IMR-90 (cell line): ENCODE measurements at places on chromosomes 16 and 17.

- no peak for DNase-seq
Measured at GRCh38 chr16:22739077-22739476, 74.9 kb upstream of the HS3ST2 start.

GRCh38 chr16:75087375-75087979, 29.1 kb downstream of the LDHD start:
- peak; percentile 93 for DNase-seq

DNA sequence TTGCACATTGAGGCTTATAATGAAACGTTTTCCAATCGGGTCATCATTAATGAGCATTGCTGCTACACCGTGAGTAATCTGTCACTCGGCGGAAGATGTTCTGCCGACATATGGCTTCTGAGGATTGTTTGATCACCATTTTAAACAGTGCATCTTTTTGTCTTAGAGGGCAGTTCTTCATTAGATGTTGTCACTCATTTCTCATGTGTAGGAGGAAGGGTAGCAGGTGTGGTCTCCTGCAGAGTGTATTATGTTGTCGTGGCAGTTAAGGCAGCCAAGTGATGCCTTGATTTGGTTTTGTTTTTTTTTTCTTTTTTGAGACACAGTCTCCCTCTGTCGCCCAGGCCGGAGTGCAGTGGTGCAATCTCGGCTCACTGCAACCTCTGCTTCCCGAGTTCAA, 50.5 kb downstream of the SEC14L1 start:
- DNase-seq = no peak

DNA sequence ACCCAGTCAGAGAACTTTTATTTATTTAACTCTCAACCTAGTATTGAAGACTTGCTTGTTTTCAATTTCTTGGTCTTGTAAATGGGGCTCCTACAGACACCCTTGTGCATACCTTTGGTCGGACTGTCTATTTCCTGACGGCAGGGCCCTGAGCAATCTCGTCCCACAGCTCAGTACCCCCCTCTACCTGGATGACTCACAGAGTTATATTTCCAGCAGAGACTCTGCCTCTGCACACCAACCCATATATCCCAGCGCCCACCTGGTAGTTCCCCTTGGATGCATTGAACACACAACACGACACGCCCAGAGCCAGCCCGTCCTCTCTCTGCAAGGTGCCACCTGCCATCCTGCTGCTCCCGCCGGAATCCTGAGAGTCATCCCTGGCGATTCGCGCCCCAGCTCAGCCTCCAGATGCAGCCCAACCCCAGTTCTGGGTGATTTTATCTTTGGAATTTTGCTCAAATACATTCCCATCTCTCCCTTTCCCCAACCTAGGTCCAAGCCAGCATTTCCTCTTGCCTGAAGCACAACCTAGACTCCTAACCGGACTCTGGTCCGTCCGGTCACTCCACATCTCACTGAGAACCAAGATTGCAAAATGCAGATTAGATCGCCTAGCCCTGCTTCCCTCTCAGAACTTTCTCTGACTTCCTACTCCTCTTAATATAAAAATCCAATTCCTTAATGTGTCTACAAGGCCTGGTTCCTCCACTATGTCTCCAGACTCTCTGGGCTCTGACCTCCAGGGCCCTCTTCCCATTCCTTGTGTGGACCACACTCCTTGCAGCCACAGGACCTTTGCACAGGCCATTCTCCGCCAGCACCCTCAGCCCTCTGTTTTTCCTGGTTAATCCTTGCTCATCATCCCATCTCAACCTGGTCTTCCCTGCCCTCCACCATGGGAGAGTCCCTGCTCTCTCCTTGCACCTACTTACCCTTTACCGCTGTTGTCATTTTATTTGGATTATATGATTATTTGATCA, 129.2 kb downstream of the SEC14L1 start:
- no peak for DNase-seq

DNA sequence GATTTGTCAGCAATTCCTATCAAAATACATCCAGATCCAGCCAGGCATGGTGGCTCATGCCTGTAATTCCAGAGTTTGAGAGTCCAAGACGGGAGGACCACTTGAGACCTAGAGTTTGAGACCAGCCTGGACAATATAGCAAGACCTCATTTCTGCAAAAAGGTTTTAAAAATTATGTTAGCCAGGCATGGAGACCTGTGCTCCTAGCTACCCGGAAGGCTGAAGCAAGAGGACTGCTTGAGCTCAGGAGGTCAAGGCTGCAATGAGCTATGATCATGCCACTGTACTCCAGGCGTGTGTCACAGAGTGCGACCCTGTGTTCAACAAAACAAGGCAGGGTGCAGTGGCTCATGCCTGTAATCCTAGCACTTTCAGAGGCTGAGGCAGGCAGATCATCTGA, 215.2 kb downstream of the CPPED1 start:
- DNase-seq = no peak
